Peyer's patch (tissue), 4 donors: ENCODE measurements at places on chromosomes 1 and 21. TPM values are rescaled to one million over a fixed set of nuclear protein-coding genes. Genes with fewer than 3 reads are reported as not detected.
A peak's percentile ranks its signal among the peaks of the same experiment; 100 is the strongest.

GRCh38 chr1:27388337-27389005 lies 4.0 kb upstream of the GPR3 start:
- DNase-seq = peak; percentile 92

- no peak for DNase-seq
Observed at GRCh38 chr1:109661391-109661790, 5.5 kb downstream of the GSTM4 start.

DNA sequence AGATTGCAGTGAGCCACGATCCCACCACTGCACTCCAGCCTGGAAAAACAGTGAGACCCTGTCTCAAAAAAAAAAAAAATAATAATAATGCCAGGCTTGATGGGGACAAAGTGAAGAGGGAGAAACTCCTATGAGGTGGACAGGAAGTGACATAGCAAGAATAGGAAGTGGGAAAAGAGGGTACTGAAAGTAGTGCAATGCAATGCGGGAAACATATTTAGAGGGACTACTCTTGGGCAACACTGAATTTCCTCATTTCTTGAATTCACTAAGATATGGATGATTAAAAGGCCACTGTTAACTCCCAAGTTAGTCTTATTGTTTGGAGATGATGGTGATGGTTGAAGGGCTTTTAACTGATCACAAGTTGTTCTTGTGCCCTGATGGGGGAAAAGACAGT lies 21.6 kb upstream of the KCNA2 start:
- DNase-seq = no peak

DNA sequence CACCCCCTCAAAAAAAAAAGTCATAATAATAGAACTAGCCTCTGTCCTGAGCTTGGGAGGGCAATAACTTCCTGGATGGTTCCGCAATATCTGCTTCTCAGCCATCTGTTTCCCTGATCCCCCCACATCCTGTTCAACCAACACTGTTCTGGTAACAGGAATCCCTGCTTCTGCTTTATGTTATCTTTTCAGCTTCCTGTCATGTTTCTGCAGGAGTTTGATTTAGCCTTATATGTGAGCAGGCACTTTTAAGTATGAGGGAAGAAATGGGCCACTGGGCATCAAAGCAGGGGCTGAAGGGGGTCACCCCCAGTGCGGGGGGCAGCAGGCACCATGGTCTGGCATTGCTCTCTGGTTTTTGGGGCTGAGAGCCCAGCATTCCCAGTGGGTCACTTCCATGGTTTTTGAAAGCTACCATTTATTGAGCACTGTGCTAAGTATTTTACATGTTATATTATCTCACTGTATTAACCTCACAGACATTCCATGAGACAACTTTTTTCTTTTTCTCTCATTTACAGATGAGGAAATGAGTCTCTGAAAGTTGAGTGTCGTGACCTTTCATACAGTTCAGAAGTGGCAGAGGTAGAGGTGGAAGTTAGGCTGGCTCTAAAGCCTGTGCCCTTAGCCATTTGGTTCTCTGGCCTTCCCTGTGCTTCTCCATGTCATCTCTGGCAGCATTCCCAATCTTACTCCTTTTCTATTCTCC lies 61.9 kb downstream of the DNTTIP2 start:
- no peak for DNase-seq

- DNase-seq = no peak
Observed at GRCh38 chr1:115761601-115762302, 6.8 kb downstream of the CASQ2 start.

GRCh38 chr1:44031252-44032169 lies at the start of gene SLC6A9:
SLC6A9 (minus strand) TSS chr1:44031462; CDS start chr1:44024277, 7,185 bp downstream.
- DNase-seq = peak; percentile 67

DNA sequence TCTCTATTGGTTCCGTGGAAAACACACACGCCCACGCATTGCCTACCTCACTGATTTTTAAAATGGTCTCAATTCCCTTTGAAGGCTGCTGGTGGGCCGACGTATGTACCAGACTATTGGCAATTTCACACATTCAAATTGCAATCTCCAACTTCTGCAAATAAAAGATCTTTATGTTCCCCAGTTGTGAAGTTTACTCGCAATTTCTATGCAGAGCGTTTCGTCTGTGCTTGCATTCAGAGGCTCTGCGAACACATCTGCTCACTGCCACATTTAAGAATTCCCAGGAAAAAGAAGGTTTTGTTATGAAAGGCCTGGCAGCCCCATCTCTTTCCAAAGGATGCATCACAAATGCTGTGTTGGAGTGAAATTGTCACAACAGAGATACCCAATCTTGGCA lies 288.0 kb upstream of the KAZN start:
- DNase-seq = no peak

GRCh38 chr1:15731735-15732685 lies 4.0 kb upstream of the SLC25A34 start:
- DNase-seq = no peak

GRCh38 chr1:243503155-243503554 lies 247.3 kb downstream of the SDCCAG8 start:
- no peak for DNase-seq

Gene HAO2
- total RNA-seq = 0.76 TPM

Gene RGS16
- total RNA-seq = not detected
